Pancreas (tissue), 10 donors: ENCODE measurements at places on chromosomes 12 and 14.

GRCh38 chr14:55512421-55512820, 67.6 kb upstream of the KTN1 start:
- H3K36me3 ChIP-seq = no peaks in the 10 kb centered on the region
- H3K4me1 ChIP-seq = no peaks in the 10 kb centered on the region
- no peak overlapping the region for H3K27ac ChIP-seq
- H3K4me3 ChIP-seq = no peak overlapping the region

DNA sequence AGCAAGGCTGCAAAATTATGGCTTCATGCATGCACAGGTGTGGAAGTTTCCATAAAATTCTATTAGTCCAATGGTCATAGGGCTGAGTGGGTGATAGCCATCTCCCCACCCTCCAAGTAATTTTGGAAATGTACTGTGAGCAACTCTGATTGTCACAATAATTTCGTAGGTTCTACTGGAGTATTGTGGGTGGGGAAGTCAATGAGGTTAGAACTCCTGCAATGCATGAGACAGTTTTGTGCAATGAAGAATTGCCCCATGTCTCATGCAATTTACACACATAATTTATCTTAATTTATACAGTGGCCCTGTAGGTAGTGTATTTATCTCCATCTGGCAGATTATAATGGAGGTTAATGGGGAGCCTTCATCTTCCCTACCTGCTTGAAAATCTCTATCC, 20.5 kb downstream of the IFNG start:
- H3K27ac ChIP-seq = no peak overlapping the region
- H3K4me3 ChIP-seq = no peak overlapping the region
- no peaks in the 10 kb centered on the region for H3K36me3 ChIP-seq

DNA sequence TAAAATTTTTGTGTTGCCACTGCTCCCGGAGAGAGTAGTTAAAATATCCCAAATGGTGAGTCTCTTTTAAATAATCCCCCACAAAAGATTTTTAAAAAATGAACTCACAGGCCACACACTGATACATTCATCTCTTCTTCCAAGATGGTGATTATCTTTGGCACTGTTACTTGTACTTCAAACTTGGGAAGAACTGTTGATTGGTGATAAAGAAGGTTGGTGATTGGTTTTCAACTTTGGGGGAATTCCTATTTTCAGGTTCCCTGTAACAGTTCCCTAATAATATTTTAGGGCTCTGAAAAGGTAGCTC, 6.6 kb downstream of the A2M start:
- H3K36me3 ChIP-seq = no peaks in the 10 kb centered on the region
- no peak overlapping the region for H3K4me3 ChIP-seq
- DNase-seq = no peak
- no peak overlapping the region for H3K27ac ChIP-seq
- no peaks in the 10 kb centered on the region for H3K27me3 ChIP-seq
- no peaks in the 10 kb centered on the region for H3K4me1 ChIP-seq

DNA sequence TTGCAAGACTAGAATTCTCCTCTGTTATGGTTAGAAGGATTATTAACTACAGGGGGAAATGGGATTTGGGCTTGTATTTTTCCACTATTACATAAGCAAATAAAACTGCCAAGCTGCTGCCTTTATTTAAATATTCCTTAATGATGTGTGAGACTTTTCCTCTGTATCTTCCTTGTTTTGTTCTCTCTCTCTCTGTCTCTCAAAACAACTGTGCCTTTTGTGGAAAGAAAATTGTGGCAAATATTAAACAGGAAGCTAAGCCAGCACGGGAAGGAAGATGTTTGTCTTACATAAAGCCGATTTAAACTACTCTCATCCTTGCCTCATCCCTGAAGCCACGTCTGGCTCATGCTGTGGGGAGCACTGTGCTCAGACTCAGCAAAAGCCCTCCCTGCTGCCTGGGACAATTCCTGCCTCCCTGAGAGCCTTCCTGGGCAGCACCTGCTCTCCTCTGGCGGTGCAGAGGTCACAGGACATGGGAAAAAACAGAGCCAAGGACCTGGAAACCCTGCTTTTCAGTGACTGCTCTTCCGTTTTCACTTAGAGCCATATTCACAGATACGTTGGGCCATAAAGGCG, 237.2 kb downstream of the SLC15A4 start:
- H3K27me3 ChIP-seq = no peaks in the 10 kb centered on the region
- no peaks in the 10 kb centered on the region for H3K4me1 ChIP-seq
- no peaks in the 10 kb centered on the region for H3K36me3 ChIP-seq
- no peak for DNase-seq

DNA sequence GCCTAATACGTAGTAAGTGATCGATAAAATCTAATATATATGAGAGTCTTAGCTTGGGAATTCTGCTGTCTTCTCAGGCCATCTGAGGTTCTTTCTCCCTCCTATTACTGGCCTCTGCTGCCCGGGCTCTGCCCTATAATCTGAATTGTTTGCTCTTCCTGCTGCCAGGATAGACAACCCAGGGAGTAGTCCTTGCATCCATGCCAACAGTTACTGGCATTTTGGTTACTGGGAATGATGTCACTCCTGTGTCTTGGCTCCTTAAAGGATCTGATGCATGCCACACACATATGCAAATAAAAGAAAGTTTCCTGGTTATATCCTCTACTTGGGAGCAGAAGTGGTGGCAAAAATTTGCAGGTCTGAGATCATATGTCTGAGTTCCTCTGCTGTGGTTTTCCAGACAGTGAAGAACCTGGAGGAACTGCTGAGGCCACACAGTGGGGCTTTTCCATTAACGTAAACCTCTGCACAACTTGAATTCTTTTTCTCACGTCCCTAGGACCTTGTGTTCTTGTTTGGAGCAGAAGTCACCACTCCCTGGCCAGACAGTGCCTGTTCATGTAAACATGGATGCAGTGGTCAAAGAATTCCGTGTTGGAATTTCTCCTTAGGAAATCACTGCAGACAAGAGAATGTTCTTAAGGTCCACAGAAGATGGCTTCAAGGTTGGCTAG, 320.6 kb upstream of the TBX3 start:
- no peaks in the 10 kb centered on the region for H3K27me3 ChIP-seq
- H3K4me1 ChIP-seq = no peaks in the 10 kb centered on the region
- H3K36me3 ChIP-seq = no peaks in the 10 kb centered on the region
- DNase-seq = no peak
- H3K4me3 ChIP-seq = no peak overlapping the region
- no peak overlapping the region for H3K27ac ChIP-seq
